ENCODE measurements at places on chromosomes 7 and 10. TPM values are rescaled to one million over a fixed set of nuclear protein-coding genes. Genes with fewer than 3 reads are reported as not detected.

- peak; percentile 27 for DNase-seq
Observed at GRCh38 chr10:104925232-104925851, 284.3 kb downstream of the SORCS3 start.

GRCh38 chr7:106283831-106284713 lies 711 bp downstream of the NAMPT start:
- DNase-seq, result peak; percentile 72

- DNase-seq, result no peak
Observed at GRCh38 chr10:110074298-110074697, 66.5 kb downstream of the ADD3 start.

DNA sequence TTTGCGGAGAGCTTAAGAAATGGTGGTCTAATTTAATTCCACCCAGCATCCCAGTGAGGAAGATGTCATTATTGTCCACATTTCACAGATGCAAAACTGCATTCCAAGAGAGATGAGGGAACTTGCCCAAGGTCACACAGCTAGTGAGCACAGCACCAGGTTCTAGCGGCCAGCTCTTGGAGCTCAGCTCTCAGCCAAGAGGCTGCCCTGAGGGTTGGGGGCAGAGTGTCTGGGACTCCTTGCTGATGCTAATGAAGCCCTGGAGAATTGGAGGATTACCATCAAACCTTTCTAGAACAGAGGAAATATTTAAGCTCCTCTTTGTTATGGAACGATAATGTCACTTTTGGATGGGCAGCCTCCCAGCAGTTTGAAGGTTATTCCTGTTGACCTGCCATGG lies 48.0 kb downstream of the PLPP4 start:
- no peak for DNase-seq

DNA sequence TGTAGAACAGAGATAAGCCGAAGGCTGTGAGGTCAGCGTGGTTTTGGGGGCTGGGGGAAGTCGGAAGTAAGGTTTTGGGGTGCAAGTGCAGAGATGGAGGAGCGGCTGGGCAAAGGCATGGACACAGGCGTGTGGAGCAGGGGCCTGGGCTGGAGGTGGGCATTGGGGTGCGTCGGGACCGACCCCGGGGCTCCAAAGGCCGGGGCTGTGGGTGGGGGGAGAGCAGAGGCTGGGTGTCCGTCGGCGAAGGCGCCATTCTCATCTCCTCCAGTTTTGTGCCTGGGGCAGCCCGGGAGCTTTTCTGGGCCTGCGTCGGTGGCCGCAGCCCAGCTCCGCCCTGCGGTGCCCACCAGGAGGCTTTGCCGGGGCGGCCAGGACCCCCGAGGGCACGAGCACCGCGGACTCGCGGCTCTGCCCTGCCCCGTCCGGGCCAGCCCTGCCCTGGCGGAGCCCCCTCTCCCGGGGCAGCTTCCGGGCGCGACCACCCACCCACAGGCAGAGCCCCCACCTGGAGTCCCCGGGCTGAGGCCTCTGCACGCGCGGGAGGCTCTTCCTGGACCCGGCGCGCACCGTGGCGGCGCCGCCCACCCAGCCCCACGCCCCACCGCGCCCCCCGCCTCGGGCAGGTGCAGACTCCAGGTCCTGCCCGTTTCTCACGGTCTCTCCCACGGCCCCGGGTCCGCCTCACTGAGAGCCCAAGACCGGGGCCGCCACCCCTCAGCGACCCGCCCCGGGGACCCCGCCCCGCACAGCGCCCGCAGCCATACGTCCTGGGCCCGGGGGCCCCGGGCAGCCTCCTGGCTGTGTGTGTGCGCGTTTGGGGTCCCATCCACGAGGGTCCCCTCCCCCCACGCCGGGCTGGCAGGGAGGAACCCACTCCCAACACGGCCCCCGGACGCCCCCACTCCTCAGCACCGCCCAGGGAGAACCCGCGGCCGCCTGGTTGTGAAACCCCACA lies 7.7 kb upstream of the SCART1 start:
- DNase-seq, result no peak

GRCh38 chr10:20890491-20891337 lies 6.4 kb downstream of the NEBL start:
- peak; percentile 43 for DNase-seq

- peak; percentile 80 for DNase-seq
Observed at GRCh38 chr10:13775786-13776775, 189.3 kb downstream of the PRPF18 start.

DNA sequence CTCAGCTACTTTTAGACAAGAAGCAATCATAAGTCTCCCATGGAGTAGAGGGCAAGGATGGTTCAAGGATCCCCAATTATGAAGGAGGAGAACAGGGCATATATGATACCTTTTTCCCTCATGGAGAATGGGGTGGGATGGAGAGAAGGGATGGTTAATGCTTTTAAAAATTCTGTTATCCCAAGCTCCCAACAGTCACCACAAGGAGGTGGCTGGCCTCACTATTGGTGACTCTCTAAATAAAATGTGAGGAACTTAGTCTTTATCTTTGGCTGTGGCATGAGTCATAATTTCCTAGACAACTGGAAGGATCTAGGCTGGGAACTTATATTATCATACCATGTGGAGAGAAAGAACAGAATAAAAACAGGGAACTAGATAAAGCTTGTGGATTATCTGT lies 297.0 kb downstream of the PHTF2 start:
- peak; percentile 81 for DNase-seq

- DNase-seq, result peak; percentile 94
Observed at GRCh38 chr7:84042110-84042539, 152.5 kb downstream of the SEMA3A start.

GRCh38 chr10:21160116-21160515 lies 263.0 kb upstream of the NEBL start:
- DNase-seq, result no peak

DNA sequence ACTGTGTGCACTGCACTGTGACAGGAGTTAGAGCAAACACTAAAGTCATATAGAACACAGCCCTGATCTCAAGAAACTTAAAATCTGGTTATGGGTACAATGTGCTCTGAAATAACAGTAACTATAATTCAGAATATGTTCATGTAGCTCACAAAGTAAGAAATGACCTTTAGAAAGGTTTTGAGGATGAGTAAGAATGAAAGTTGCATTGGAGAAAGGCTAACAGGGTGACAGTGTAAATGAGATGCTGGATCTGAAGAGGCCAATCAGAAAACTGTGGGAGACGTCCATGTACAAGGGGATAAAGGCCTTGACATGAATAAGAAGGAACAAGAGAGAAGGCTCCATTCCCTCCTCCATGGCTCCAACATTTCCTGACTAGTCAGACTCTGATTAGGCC lies 124.7 kb downstream of the GRM3 start:
- no peak for DNase-seq

DNA sequence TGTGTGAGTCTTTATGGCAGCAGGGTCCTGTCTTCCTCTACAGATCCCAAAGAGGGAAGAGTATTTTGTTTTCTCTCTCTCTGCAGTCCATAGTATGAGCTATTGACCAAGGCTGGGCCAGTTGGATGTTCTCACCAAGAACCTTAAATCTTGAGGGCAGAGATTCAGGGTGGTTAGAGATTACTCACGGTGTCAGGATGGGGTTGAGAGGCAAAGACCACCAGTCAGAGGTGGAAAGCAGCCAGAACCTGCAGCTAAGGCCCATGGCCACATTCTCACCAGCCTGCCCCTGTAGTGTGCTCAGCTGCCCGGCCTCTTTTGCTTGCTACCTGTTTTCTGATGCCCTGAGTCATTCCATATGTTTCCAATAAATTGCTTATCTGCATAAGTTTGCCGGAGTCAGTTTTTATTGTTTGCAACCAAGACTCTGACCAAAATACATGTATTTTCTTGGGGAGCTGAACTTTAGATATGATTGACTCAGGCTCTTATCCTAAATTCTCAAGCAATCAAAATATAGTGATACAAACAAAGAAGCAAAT lies 67.0 kb downstream of the MAP3K8 start:
- no peak for DNase-seq

- no peak for DNase-seq
Observed at GRCh38 chr10:132570771-132571649, 33.4 kb downstream of the INPP5A start.

GRCh38 chr10:34538281-34538829 lies 276.7 kb downstream of the PARD3 start:
- DNase-seq, result no peak

GRCh38 chr7:33885290-33886148 lies 19.8 kb upstream of the BMPER start:
- DNase-seq, result no peak

POU6F2 gene
- 0.02 TPM for total RNA-seq

UFSP1 gene
- total RNA-seq, result 1.3 TPM

ACTL6B gene
- total RNA-seq, result not detected

RSPH10B2 gene
- total RNA-seq, result 0.15 TPM

CRTAC1 gene
- not detected for total RNA-seq

JMJD1C gene
- 27.5 TPM for total RNA-seq

PTPRZ1 gene
- total RNA-seq, result not detected

BTBD16 gene
- not detected for total RNA-seq

CYP26C1 gene
- not detected for total RNA-seq

TFEC gene
- total RNA-seq, result 0.02 TPM

HIPK2 gene
- 18.3 TPM for total RNA-seq

ABCC2 gene
- 6.1 TPM for total RNA-seq
